Stimulated activated CD8-positive, alpha-beta memory T cell treated with anti-CD3 and anti-CD28 coated beads, Interleukin-7, amount 100 ng/mL, for 1 hour (primary cell): ENCODE measurements at places on chromosomes 12 and 14.

DNA sequence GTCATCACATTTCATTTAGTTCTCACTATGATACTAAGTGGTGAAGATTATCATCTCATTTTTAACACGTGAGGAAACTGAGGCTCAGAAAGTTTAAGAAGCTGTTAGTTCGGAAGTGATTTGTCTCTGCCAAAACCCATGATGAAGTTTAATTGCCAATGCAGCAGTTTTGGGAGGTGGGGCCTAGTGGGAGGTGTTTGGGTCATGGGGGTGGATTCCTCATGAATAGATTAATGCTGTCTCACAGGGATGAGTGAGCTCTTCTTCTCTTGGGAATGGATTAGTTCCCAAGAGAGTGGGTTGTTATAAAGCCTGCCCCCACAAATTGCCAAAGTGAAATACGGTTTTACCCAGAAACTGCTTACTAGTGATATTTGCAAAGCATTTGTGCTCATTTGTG lies 91.5 kb upstream of the IGF1 start:
- DNase-seq, result no peak

DNA sequence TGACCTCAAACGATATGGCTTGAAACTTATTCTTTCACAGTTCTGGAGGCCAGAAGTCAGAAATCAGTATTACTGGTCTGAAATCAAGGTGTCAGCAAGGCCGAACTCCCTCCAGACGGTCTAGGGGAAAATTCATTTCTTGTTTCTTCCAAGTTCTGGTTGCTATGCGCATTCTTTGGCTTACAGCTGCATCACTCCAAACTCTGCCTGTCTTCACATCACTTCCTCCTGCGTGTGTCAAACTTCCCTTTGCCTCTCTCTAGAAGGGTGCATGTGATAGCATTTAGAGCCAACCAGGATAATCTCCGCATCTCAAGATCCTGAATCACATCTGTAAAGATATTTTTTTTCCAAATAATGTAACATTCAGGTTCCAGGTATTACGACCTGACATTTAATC lies 62.8 kb downstream of the DENND5B start:
- no peak for DNase-seq

DNA sequence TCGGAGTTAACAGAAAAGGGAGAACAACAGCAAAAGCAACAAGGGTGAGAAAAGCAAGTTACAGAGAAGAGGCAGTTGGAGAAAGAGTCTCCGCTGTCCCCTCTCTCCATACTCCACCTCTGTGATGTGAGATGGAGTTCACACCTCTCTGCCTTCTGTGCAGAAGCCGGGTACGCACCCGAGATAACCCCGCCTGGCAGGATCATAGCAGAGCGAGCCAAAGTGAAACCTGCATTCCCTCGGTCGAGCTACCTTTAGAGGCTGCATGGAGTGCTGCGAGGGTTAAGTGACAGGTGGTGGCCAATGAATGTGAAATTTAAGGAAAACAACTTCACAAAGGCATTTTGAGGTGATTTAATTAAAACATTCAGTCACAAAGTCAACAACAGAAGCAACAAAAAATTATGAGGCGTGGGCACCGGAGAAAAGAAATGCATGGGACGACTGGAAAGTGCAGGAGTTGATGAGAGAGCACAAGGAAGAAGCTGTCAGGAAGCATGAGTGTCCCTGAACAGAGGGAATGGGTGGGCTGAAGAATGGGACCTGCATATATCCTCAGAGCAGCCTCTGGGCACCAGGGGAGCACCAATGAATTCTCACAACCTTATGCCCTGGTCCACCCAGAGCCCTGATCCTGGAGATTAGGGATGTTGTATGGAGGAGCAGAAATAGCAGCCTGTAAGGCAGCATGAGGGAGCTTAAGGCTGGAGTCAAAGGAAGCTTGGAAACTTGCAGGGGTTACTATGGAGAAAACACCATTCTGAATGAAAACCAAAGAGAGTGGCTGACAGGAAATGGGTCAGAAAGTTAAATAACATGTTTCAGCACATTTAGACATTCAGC lies 208.3 kb downstream of the EMP1 start:
- no peak for DNase-seq

- DNase-seq, result no peak
Observed at GRCh38 chr12:26822026-26822425, 11.0 kb downstream of the ITPR2 start.

- DNase-seq, result no peak
Observed at GRCh38 chr14:50670196-50670865, 2.2 kb upstream of the SAV1 start.

GRCh38 chr12:38998887-38999482 lies 93.6 kb upstream of the CPNE8 start:
- DNase-seq, result no peak

GRCh38 chr14:84107835-84108343 lies 1422.1 kb upstream of the FLRT2 start:
- no peak for DNase-seq

DNA sequence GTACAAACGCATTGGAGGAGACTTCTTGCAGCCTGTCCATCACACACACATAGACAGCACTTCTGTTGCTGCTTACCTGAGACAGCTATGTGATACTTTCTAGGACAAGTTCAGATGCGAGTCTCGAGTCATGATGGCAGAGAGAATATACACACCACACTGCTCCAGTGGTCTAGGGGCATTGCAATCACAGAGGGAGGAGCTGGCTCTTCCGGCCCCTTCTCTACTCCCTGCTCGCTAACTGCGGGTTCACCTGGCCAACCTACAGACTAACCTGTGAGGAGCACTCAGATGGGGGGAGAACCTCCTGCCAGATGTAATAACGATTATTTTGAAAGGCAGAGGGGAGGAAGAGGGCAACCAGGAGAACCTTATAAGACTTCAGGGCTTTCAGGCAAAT lies 30.7 kb downstream of the EMP1 start:
- no peak for DNase-seq

GRCh38 chr12:3141339-3142321 lies 64.5 kb downstream of the TSPAN9 start:
- DNase-seq, result no peak

DNA sequence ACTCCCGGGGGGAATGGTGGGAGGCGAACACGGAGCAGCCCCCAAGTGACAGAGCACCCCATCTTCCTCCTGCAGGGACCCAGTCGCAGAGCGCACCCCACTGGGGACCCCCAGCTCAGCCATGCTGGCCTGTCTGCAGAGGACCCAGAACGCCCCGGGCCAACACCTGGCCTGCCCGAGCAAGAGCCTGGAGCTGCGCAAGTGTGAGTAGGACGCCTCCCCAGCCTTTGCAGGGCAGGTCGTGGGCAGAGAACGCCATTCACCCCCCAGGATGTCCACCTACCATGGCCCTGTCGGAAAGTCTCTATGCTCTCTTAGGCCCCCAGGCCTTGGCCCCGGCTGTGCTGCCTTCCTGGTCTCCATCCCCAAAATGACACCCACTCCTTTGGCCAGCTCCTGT lies 30.4 kb downstream of the FAM222A start:
- DNase-seq, result no peak

- no peak for DNase-seq
Observed at GRCh38 chr12:13079440-13079906, 24.0 kb downstream of the GSG1 start.

GRCh38 chr14:22493753-22494152 lies 95.3 kb downstream of the DAD1 start:
- DNase-seq, result no peak

DNA sequence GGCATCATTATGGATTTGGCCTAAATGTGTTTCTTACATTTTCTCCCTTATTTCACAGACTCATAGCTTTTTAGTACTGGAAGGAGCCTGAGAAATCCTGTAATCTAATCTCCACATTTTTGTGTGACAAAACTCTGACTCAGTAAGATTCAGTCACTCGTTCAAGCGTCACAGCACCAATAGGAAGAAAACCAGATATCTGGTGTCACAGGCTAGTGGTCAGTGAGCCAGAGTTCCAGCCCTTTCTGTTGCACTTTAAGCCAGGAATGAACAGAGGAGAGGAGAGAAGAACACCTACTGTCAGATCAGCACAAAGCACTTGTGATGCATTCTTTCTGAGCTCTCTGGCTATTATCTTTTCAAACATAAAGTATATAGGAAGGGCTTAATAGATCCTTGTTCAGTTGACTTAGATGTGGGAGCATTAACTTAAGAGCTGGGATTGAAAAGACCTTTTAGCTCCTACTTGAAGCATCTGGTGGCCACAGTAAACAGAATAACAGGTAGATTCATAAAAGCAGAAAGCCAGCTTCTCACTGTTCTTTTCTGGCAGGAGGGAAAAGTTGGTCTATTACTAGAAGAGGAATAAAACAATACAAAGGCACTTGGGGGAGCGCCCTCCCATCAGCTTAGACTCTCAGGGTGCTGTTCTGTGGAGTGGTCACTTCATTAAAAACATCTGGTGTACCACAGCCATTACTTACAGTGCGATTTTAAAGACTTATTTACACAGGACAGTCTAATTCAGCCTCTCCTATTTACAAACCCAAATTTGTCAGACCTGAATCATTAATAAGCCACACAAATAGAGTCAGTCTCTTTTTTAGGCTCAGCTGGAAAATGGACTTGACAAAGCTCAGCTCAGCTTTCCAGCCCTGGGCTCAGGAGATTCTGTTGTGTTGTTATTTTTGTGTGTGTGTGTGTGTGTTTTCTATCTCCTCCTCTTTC lies 12.2 kb upstream of the NID2 start:
- DNase-seq, result no peak

- DNase-seq, result no peak
Observed at GRCh38 chr14:24847568-24848095, 202.3 kb downstream of the STXBP6 start.

DNA sequence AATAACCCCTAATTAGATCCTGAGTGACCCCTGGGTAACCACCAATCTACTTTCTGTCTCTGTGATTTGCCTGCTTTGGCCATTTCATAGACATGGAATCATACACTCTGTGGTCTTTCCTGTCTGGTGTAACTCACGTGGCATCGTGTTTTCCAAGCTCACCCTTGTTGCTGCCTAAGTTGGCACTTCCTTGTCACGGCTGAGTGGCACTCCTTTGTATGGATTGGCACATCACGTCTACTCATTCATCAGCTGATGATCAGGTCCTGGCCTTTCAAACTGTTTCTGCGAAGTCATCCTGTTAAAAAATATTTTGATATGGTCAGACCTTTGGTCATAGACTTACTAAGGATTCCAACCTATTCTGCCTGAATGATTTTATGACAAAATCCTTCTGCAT lies 87.7 kb downstream of the GLT1D1 start:
- no peak for DNase-seq

GRCh38 chr14:73718418-73719251 lies 4.5 kb upstream of the PNMA1 start:
- DNase-seq, result no peak

DNA sequence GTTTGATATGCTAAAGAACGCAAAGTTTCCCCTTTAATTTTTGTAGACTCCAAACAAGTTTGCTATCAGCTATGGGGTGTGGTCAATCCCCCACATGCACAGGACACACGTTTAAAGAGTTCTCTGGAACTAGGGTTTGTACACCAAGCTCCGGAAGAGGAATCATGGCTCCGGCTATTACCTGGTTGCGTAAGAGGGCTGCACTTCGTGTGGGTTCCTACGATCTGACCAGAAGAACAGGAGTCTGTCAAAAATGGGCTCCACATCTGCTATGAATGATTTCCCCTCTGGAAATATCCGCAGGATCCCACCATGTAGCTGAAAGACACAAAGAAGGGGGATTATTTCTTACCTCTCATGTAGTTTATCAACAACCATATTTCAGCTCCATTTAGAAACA lies 22.0 kb downstream of the EGLN3 start:
- DNase-seq, result no peak

GRCh38 chr12:24069532-24070395 lies 120.3 kb upstream of the SOX5 start:
- DNase-seq, result no peak

- no peak for DNase-seq
Observed at GRCh38 chr12:110316861-110317260, 35.8 kb downstream of the ATP2A2 start.

GRCh38 chr12:97151481-97151880 lies 244.4 kb downstream of the NEDD1 start:
- DNase-seq, result no peak

- no peak for DNase-seq
Observed at GRCh38 chr14:68897559-68898155, 81.4 kb downstream of the ACTN1 start.

- no peak for DNase-seq
Observed at GRCh38 chr14:22428700-22429291, 160.2 kb downstream of the DAD1 start.

GRCh38 chr14:76958980-76959710 lies 69.4 kb downstream of the IRF2BPL start:
- DNase-seq, result no peak

- DNase-seq, result no peak
Observed at GRCh38 chr12:119683413-119683812, 15.5 kb downstream of the PRKAB1 start.

- no peak for DNase-seq
Observed at GRCh38 chr12:105888696-105889095, 250.1 kb downstream of the NUAK1 start.

GRCh38 chr14:53591816-53592215 lies 364.8 kb downstream of the BMP4 start:
- DNase-seq, result no peak

- no peak for DNase-seq
Observed at GRCh38 chr12:24815114-24815423, 133.8 kb downstream of the BCAT1 start.

GRCh38 chr14:93691042-93691780 lies 97.1 kb downstream of the PRIMA1 start:
- no peak for DNase-seq
